Body of pancreas (tissue), 4 donors: ENCODE measurements at places on chromosomes 6 and 20. TPM values are rescaled to one million over a fixed set of nuclear protein-coding genes. Genes with fewer than 3 reads are reported as not detected.

- DNase-seq: no peak
Observed at GRCh38 chr20:17339000-17339399, 112.2 kb downstream of the PCSK2 start.

DNA sequence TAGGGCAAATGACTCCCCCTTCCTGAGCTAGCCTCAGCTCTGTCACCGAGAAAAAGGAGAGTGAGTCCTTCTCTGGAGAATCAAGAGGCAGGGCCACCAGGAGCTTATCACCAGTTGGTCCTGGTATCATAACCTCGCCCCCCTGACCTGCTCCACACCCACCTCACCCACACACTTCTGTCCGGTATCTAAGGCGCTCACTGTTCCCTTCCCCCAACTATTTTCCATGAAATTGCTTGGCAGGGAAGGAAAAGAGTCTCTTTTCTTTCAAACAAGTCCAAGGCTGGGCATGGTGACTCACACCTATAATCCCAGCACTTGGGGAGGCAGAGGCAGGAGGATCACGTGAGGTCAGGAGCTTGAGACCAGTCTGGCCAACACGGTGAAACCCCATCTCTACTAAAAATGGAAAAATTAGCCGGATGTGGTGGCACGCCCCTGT lies 77.6 kb downstream of the ZMYND8 start:
- DNase-seq: no peak

DNA sequence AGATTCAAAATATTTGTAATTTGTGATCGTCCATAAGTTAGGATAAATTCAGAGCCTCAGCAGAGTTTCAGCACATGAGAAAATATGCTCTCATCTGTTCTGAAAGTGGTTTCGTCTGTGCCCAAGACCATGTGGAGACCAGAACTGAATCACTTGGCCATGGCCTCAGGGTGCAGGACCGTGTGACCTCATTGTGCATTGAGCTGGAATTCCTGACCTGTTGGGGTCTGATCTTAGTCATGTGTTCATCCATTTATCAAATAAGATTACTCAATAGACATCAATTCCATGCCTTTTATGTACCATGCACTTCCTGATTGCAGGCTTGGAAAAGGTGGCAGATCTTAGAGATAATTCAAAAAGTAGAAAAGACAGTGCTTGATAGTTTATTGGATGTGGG lies 680.5 kb downstream of the QKI start:
- DNase-seq: no peak

GRCh38 chr20:35539756-35540212 lies 2.1 kb upstream of the ERGIC3 start:
- peak; percentile 49 for DNase-seq

DNA sequence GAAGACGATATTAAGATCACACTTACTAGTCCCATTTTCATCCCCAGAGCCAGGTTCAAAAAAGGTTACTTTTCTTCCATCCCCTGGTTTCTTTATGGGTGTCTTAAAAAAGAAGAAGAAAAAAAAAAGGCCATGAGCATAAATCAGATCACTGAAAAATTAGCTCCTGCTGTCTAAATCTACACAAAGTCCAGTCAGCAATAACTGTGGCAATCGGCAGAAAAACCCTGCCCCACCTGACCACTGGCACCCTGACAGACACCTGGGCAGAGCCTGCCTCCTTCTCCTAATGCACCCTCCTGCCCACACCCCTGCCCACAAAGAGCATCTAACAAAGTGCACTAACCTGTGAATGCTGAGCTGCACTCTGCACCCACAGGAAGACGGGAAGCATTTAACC lies 69.8 kb downstream of the STAU1 start:
- no peak for DNase-seq

DNA sequence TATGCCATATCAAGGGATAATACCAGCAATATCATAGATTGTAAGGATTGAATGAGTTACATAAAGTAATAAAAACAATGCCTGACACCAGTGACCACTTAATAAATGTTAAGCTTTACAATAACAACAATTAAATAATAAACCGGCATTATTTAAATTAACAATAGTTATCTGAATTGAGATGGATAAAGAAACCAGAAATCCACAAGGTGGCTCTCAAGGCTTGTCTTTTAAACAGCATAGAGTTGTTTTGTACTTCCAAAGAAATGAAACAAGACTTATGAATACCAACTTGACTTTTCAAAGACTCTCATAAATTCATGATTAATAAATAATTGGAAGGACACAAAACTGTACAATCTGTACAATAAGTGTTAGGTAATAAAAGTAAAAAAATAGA lies 203.1 kb downstream of the ASCC3 start:
- no peak for DNase-seq

DNA sequence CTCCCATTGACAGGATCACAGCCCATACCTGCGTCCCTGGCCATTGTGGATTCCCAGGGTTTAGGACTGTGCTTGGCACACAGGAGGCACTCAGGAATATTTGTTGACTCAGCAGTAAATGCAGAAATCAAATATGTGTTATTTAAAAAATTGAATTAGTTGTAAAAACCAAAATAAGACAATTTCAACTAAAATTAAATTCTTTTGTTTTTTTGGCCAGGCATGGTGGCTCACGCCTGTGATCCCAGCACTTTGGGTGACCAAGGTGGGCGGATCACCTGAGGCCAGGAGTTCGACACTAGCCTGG lies 85.3 kb downstream of the ZDHHC14 start:
- DNase-seq: no peak

- DNase-seq: no peak
Observed at GRCh38 chr6:130780122-130780521, 47.1 kb upstream of the SMLR1 start.

DNA sequence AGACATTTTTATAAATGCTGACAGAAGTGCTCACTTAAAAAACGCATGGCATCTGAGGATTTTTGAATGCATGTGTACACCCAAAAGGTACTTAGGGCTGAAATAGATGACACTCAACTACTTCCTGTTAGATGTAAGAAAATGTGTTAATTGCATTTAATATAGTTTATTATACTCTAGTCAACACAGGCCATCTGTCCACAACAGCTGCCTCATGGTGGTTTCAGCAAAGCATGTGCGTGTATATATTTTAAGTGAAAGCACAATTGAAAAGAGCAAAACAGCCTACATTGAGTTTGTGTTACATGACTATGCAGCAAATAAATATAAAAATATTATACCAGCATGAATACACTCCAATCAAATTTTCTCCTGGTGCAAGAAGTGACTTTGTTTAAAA lies 1233.0 kb upstream of the EYS start:
- no peak for DNase-seq

GRCh38 chr6:89932245-89932802 lies 38.1 kb downstream of the GJA10 start:
- no peak for DNase-seq

DNA sequence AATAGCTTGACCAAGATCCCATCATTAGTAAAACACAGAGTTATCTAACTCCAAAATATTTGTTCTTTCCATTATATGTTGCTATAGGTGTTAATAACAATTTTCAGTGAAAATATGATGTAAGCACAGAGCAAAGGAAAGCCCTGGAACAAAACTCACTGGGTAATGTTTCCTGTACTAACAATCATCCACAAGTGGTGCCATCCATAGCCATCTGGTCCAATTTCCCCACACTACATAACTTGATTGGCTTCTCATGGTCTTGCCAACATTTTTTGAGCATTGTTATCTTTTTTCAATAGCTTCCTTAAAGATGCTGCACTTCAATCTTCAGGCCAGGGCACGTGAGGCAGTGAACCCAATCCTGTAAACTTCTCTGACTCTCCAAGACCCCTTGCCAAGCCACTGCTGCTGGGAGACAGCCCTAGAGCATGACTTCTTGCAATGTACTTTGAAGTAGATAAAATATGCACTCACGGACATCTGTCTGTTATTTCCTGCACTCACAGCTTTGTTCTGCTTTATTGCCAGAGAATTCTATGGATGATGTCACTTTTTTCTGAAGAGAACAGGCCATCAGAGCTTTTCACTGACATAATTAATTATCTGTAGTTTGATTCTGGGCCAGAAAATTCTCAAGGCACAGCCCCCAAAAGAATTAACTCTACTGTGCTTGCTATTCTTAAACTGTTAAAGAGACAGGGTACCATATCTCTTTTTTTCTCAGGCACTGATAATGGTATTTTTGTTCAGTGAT lies 97.5 kb upstream of the TMEM30A start:
- no peak for DNase-seq

- no peak for DNase-seq
Observed at GRCh38 chr6:85892346-85892745, 249.7 kb upstream of the SYNCRIP start.

DNA sequence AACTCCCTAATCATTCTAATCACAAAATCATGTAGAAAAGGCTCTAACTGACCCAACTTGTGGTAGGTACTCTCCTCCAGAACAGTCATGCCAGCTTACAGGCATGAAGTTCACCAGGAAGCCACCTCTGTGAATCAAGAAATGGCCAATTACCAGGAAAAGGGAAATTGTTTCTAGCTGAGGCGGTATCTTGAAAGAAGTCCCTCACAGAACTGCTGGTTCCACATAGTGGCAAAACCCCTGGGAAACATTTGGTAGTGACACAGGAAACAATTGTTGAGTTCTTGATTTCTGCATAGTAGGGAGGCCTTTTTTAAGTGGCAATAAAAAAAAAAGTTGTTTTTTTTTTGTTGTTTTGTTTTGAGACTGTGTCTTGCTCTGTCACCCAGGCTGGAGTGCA lies 3.4 kb upstream of the ZHX3 start:
- DNase-seq: no peak

- peak; percentile 69 for DNase-seq
Observed at GRCh38 chr6:143427109-143427817, 23.2 kb downstream of the ADAT2 start.

- DNase-seq: no peak
Observed at GRCh38 chr6:82045965-82046756, 201.4 kb downstream of the IBTK start.

DNA sequence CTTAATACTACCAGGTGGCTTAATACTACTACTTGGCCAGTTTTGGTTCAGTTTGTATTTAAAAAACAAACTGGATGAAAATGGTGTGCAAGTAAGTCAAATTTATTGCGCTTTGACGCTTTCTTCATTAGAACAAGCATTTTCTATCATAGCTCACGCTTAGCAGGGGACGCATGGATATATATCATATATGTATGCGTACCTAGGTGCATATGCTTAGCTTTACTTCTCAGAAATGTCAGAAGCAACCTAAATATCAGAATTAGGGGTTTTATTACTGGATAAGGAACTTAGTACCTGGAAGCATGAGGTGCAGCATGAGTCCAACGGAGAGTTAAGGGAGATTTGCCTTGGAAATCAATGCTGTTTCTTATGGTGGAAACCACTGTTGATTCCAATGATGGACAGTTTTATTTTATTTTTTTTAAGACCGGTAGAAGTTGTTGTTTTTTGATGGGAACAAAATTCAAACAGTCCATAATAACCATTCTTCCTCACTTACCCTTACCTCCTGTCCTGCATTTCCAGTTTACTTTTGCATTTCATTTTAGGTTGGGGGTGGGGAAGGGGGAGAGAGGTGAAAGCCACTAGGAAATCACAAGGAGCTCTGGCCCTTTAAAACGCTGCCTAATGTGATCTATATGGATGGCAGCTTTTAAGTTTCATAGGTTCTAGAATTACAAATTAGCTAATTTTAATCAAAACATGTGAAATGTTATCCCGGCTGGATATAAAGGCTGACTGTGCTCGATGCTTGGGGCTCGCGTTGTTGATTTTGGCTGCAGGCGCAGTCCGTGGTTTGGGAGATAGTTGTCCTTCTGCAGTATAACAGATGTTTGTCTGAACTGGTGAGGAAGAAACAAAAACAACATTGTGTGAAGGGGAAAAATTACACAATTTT lies 2.1 kb downstream of the SOBP start:
- no peak for DNase-seq

- DNase-seq: no peak
Observed at GRCh38 chr6:15780437-15780836, 117.6 kb upstream of the DTNBP1 start.

DNA sequence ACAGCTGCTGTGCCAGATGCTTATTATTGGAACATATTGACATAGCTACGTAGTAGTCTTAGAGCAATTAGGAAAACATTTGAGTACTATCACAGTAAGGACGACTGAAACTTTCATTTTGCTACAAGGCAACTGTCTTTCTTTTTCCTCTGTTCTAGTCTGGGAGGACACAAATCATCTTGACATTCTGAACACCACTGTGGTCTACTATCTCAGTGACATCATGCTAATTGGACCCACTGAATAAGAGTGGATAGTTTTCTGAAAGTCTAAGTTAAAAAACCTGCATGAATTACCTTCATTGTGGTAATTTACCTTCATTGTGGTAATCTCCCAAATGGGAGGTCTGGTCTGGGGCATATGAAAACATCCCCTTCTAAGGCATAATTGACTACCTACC lies 163.3 kb upstream of the MOCS1 start:
- DNase-seq: no peak

DNA sequence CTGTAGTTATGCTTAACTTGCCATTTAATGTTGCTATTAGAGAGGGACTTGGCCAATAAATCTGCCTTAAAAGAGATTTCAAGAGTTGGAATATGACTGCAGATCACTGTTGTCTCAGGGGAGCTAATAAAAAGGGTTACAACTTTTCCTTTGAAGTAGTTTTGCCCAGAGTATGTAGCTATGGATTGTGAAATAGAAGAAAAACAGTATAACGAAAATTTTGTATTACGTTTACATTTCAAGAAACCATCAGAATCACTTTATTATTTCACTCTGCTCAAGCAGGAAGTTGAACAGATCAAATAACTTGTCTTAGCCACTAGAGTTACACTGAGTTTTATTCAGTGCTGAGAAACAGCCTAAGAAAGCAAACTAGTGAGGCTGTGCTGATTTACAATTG lies 3.0 kb upstream of the ZSCAN26 start:
- DNase-seq: no peak

DNA sequence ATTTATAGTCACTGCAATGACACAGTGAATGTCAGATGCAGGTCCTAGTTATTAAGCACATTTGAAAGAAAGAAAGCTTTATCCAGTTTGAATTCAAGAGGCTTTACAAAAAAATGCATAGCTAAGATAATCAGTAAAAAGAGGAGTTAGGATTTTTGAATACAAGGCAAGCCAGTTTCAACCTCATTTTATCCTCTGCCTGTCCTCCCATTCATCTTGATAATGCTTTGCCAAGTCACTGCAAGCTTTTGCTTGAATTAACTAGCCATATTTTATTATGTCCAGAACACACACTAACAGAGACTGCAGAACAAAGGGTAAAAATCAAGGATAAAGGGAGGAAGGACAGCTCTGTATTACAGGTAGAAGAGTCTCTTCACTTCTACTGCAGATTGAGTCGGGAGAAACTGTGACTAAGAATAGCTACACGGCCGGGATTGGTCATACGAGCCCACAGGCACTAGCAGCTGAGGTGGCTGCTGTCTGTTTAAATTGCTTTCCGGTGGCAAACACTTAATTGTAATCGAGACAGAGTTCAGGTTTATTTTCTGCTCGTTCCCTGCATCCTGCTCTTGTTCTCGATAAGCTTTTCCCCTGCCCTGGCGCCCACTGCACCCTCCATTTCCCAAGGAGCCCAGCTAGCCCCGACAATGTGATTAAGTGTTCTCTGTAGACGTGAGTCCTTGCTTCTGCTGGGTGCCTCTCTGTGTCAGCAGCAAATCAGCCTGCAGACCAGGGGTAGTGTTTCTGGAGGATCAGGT lies 30.5 kb upstream of the AKAP12 start:
- DNase-seq: no peak

GRCh38 chr20:41393705-41394066 lies 27.1 kb upstream of the EMILIN3 start:
- no peak for DNase-seq

- DNase-seq: peak; percentile 87
Observed at GRCh38 chr20:25280051-25280573, 32.2 kb downstream of the PYGB start.

The CCN6 gene
- not detected for total RNA-seq

The SGK1 gene
- total RNA-seq: 238 TPM

The FAM83B gene
- total RNA-seq: 6.9 TPM

The DCDC2 gene
- total RNA-seq: 20.8 TPM

The C6orf15 gene
- not detected for total RNA-seq

The TTLL9 gene
- total RNA-seq: 0.52 TPM

The DEFB119 gene
- not detected for total RNA-seq
